Stimulated activated CD8-positive, alpha-beta memory T cell treated with anti-CD3 and anti-CD28 coated beads, Interleukin-2, amount 100 ng/mL, for 1 hour (primary cell): ENCODE measurements at places on chromosomes 7 and 10.

- no peak for DNase-seq
Measured at GRCh38 chr10:97456034-97456685, 10.2 kb downstream of the ZDHHC16 start.

GRCh38 chr10:86957471-86958115 lies at the start of gene MMRN2:
Gene MMRN2, minus strand, starts transcription at chr10:86957615. Its CDS starts 74 bp downstream, at chr10:86957541.
- DNase-seq = no peak

DNA sequence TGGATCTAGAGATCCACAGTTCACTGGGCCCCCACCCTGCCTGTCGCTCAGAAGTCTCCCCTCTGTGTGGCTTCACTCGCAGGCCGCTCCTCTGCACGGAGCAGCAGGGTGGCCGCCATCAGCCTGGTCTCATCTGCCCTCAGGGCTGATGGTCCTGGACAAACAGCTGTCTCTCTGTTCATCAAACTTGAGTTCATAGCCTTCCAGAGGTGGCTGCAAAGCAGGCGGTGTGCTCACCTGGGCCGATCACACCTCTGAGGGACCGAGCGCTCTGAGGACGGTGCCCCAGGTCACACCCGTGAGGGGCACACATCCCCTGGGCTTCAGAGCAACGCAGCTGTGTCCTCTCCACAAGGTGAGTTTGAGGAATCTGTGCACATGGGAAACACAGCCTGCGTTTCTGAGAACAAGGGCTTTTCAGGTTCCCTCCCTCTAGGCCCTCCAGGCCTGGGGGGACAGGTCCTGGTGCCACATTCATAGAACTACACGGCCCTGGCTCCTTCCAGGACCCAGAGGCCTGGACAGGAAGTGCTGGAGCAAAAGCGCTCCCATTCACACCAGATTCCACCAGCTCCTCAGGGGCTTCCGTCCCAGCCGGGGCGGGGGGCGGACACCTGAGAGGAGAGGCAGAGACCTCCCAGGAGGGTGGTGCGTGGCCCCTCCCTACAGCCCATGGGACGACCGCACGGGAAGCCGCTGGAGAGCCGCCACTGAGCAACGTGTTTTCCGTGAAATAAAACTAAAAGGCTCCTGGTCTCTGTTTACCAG lies 31.2 kb upstream of the FAM20C start:
- DNase-seq = no peak

GRCh38 chr7:105876964-105877601 lies 684 bp upstream of the ATXN7L1 start:
- no peak for DNase-seq

GRCh38 chr7:46764100-46764936 lies 817.6 kb downstream of the TNS3 start:
- DNase-seq = no peak

DNA sequence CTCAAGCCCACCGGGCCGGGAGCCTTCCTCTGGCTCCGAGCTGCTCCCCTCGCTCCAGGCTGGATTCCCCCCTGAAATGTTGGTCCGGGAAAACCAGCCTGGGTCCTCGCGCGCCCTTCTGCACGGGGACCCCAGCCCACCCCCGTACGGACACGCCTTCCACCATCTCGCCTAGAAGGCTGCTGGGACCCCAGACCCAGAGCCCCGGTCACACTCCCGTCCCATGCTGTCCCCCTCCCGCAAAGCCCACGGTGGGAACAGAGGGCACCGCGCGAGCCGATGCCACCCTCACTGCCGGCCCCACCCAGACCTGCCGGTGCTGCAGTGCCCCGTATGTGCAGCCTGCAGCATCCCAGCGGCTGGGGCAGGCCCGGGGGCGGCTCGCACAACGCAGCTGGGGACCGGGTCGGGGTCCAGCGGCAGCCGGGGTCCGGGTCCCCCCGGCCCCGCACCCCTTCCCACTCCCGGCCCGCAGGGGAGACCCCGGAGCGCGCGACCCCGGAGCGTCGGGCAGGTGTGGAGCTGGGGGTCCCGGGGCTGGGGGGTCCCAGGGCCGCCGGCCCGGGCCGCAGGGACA lies 871 bp downstream of the SPOCK2 start:
- peak; percentile 21 for DNase-seq

DNA sequence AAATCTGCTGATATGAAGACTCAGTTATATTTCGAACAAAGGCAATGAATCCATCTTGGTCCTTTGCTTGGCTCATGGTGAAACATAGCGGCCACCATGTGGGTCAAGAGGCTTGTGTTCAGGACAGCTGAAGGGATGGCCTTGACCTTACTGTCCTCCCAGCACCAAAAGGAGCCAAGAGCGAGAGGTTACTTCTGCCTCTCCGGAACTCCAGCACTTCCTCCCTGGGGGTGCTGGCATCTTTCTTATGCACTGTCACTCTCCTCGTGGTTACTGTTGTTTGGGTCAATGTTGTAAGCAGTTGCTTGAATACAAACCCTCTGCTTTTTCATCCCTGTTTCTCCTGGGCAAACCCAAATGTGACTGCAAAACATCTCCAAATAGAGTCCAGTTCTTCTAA lies 100.6 kb downstream of the RBM20 start:
- no peak for DNase-seq

GRCh38 chr10:131757285-131758058 lies 143.3 kb upstream of the PPP2R2D start:
- DNase-seq = no peak

GRCh38 chr10:101291331-101292193 lies 62.3 kb upstream of the LBX1 start:
- peak; percentile 13 for DNase-seq

DNA sequence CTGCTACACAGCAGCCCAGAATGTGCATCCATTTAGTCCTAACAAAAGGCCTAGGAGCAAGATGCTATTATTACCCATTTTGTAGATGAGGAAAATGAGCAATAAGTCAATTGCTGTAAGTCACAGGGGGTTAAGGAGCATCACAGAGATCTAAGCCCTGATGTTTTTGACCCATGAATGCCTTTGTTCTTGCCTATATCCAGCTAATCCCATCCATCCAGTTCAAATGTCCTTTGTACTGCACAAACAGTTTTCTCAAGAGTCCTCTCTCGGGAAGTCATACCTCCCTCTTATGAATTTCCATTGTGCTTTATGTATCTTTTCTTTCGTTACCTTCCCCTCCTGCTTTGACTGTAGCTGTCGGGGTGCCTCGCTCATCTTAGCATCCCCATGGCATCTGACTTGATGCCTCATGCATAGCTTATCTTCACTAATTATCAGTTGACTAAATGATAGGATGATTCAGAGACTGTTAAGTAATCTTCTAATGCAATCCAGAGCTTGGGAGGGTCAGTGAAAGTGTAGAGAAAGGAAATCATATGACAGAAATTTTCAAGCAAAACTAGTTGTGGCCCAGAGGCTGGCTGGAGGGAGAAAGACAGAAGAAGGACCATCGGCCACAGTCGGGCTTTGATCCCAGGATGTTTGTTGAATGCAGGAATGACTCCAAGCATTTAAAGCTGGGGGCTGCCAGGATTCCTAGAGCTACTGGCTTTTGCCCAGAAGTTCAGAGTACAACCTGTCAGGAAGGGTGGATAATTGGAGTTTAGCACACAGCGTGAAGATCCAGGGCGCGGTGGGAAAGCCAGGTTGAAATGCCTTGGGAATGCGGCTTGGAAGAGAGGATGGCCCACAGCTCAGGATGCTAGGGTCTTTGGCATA lies 23.5 kb downstream of the BLVRA start:
- no peak for DNase-seq

DNA sequence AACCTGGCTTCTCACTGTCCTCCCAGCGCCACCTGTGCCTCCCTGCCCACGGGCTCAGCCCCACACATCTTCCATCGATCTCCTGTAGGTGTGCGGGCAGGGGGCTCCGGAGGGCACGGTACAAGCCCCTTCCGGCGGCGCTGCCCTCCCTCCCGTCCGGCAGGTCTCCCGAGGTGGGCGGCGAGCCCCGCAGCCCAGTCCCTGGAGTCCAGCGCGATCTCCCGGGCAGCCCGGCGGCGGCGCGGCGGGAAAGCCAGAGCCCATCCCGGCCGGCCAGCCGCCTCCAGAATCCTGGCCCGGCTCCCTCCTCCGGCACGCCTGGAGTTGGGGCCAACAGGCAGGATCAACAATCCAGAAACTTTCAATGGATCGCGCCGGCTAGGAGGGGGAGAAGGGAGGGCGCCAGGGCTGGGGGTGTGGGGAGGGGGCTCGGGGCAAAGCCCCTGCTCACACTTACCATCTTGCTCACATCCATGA lies 100.1 kb downstream of the HIP1 start:
- no peak for DNase-seq

- no peak for DNase-seq
Measured at GRCh38 chr7:4270941-4271715, 411.0 kb upstream of the FOXK1 start.

- DNase-seq = peak; percentile 31
Measured at GRCh38 chr7:98745722-98746318, 124.0 kb downstream of the TMEM130 start.

DNA sequence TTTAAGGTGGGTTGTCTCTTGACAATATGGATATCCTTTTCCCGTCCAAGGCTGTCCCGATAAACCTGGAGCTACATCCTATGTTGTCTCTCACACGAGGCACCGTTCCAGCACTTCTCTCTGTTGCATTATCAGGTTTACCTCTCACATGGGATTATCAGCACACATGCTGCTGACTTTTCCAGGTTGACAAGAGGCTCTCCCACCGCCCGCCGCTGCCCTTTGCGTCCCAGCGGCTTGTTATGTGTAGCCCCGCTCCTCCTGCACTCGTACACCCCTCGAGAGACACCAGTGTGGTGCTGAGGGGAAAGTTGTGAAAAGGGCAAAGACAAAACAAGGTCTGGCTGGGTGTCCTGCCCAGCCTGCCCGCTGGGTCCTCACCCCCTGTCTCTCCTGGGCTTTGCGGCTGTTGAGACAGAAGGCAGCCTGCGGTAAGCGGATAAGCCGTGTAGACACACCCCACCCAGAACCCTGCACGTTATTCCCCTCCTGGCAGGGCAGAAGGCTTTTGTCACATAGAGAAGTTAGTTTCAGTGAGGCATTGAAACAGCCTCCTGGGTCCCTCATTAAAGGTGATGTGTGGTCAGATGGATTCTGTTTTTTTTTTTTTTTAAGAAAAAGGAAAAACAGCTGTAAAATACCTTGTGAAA lies 38.7 kb downstream of the UBE3C start:
- DNase-seq = no peak

GRCh38 chr10:116990276-116990800 lies 14.6 kb downstream of the SHTN1 start:
- no peak for DNase-seq

DNA sequence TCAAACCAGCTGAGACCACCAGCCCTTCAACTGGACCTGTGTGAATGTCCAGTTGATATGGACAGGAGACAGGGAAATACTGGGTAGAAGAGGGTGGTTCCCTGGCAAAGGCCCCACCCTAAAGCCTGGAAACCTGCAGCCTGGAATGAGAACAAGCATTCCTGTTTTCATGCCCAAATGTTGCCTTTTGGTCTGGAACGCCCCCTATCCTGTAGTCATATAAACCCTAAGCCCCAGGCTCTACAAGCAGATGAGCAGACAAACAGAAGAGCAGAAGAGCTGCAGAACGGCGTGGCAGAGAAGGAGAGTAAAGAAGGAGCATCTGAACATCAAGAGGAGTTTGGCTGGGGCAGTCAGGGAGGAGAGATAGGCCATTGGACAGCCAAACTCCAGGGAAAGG lies 38.4 kb downstream of the SYPL1 start:
- no peak for DNase-seq

DNA sequence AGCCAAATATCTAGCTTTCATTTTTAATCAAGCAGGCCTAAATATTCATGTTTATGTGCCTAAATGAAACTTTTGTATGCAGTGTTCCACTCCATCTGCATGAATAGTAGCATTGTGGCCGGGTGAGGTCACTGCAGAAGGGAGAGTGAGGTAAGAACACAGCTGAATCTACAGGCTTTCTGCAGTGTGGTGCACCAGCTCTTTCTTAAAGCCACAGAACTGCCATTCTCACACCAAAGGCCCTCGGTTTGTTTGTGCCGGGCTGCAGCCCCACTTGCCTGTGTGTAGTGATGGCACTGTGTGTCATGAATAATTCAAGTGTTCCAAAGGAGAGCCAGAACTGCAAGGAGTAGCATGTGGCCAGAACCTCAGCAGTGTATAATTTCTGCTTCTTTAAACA lies 204.1 kb downstream of the TRIL start:
- DNase-seq = no peak

- DNase-seq = no peak
Measured at GRCh38 chr7:86574006-86574405, 69.7 kb upstream of the GRM3 start.

- DNase-seq = no peak
Measured at GRCh38 chr7:67990003-67990402, 993.4 kb downstream of the TYW1 start.

DNA sequence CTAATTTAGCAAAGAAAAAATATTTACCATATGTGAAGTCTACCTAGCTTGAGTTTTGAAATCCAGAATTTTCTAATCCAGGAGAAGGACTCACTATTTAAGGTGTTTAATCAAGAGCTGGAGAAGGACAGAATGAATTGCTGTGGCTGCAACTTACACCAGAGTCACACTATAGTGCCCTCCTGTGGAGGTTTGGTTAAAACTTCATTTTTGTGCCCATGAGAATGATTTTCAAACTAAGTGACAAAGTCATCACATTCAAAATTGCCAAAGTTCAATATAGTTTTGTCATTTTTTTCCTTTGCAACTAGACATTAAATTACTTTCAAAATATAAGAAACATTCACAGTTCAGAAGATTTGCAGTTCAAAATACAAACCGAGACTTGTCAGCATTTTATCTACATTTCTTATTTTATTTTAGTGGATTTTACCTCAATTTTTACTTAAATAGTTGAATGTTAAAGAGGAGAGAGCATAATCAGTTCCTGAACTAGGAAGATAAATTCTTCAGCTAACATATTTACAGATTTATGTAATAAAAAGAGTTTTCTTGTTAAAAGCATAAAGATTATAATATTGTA lies 70.7 kb downstream of the CABCOCO1 start:
- no peak for DNase-seq

DNA sequence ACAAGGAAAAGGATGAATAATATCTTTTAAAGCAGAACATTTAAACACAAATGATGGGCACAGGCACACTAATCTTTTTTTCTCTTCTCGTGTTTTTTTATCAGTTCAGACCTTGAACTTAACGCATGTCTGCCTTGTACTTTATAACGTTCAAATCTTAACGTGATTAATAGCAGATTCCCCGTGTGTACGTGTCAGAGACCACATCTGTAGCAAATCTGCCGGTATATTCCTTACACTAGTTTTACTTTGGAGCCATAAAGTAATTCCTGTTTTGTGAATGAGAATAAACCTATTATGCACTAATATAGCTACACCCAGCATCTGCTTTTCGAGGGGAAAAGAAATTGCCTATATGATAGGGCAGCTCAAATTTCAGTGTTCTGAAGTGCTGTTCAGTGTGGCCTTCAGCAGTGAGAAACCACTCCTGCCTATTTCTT lies 166.0 kb upstream of the TCF7L2 start:
- no peak for DNase-seq

DNA sequence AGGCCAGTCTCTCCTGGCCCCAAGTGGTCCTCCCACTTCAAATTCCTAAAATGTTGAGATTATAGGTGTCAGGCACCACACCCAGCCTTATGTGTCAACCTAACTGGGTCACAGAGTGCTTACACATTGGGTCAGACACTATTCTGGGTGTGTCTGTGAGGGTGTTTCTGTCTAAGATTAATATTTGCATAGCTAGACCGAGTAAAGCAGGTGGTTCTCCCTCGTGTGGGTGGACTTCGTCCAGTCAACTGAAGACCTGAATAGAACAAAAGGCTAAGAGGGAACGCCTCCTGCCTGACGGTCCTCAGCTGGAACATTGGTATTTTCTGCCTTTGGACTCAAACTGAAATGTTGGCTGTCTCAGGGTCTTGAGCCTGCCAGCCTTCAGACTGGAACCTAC lies 11.5 kb downstream of the PPIF start:
- DNase-seq = no peak
